ENCODE measurements at places on chromosomes 2 and 18. TPM values are rescaled to one million over a fixed set of nuclear protein-coding genes. Genes with fewer than 3 reads are reported as not detected.
A peak's percentile ranks its signal among the peaks of the same experiment; 100 is the strongest.

DNA sequence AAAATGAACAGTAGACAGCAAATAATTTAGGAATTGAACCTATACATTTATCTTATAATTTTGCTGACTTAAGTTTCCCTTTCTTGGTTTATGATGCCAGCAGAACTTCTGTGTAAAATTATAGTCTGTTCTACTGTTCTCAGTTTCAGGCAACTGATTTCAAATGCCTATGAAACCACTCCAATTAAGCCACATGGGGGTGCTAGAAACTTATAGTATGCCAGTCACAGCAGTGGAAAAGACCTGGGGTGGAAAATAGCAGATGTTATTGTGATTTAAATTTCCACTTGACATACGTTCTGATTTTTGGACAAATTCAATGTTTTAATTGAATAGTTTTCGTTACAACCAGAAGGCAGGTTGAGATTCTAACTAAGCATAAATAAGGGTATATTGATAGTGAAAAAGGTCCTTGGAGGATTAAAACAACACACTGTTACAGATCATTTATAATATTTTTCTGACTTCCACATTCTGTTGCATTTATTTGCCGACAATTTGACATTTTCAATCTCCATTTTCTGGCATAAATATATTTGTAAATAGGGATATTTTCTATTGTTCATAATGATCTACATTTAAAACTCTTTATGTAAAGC lies 61.4 kb downstream of the CPS1 start:
- DNase-seq, result no peak

The NBAS gene
- 50.0 TPM for polyA plus RNA-seq

DNA sequence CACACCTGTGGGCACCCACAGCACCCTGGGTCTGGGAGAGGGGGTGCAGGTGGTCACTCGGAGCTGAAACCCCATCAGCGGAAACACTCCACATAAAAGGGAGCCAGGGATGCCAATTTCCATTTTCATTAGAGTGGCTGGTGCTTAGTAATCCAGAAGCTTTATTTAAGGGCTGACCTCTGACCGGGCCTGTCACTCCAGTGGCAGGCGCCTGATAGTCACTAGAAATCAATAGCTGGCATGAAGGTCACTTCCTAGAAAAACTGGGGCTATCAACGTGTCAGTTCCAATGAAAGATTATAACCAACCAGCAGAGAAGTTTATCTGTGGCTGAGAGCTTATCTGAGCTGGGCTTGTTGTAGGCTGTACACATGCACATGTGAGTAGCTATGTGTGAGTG lies 333.7 kb upstream of the SKOR2 start:
- DNase-seq, result no peak

DNA sequence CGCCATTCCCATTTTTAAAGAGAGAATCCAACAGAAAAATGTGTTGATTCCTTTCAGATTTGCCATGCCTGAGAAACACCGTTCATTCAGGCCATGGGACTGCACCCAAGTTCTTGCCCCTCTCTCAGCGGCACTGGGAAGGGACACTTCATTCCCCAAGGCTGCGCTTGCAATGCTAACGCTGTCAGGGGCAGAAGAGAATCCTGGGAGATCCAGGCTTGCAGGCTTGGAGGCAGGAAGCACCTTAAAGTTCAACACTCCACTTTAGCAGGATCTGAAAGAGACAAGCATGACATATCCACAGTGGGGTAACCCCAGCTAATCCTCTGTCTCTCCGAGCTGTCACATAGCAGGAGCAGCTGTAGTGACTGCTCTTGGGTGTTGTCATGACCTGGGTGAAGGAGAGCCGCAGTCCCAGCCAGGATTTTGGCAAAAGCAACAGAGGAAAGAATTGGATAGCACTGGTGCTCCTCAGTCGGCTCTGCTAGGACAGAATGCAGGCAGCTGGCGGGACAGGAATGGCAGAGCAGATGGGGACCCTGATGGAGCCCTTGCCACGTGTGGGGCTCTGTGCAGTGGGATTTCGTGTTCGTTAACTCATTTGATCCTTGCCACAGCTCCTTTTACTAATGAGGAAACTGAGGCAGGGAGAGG lies 22.0 kb upstream of the ODC1 start:
- DNase-seq, result no peak

The DYSF gene
- polyA plus RNA-seq, result 6.5 TPM

The PDE11A gene
- polyA plus RNA-seq, result 0.40 TPM

The ABHD3 gene
- 13.1 TPM for polyA plus RNA-seq

DNA sequence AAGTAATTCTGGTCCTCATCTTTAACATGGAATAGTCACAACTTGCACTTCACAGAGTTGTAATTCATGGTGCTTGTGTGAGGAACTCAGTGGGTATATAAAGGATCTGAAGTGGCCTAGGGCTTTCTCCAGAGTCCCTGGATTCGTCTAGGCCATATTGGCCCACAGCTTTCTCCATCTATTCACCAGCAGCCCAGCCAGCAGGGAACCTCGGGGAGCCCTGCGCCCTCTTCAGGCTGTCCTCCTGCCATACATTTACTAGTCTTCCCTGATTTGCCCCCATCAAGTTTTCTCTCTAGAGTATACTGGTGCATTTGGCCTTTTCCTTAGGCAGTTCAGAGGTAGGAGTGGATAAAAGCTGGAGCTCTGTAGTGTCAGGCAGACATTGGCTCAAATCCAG lies 278.3 kb downstream of the MYCN start:
- DNase-seq, result peak; percentile 30

The POTEI gene
- polyA plus RNA-seq, result 0.08 TPM

DNA sequence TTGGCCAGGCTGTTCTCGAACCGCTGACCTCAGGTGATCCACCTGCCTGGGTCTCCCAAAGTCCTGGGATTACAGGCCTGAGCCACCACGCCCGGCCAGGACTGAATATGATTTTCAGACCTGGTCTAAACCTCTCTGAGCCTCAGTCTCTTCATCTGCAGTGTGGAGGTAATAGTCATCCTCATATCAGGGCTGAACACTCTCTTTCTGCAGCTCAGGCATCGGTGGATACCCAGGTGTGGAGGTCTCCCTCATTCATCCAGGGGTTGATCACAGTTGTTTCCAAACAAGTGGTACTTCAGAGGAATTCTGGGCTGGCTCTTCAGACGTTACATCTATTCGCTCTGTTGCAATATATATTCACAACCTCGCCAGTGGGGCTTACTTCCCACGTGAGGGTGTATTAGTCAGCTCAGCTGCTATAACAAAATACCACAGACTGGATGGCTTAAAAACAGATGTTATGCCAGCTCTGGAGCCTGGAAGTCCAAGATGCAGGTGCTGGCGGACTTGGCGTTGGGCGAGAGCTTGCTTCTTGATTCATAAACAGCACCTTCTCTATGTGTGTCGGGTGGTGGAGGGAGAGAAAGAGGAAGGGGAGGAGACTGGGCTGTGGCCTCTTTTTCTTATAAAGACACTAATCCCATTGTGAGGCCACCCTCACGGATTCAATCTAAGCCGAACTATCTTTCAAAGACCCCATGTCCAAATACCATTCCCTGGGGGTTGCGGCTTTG lies 2.9 kb upstream of the MBP start:
- DNase-seq, result no peak

DNA sequence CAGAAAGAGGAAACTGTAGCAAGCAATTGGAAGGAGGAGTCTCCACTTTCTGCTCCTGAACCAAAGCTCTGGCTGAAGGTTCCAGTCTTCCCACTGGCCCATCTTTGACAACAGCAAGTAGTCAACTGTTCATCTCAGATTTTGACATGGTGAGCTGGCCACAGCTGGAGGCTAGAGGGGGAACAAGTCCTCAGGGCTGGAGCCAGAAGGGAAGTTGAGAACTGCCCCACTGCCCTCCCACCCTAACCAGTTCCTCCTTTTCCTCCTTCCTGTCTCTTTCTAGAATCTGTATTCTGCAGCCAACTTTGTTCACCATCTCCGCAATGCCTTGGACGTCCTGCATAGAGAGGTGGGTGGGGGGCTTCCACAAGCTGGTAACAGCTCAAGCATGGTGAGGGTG lies 105.8 kb downstream of the PLB1 start:
- no peak for DNase-seq

DNA sequence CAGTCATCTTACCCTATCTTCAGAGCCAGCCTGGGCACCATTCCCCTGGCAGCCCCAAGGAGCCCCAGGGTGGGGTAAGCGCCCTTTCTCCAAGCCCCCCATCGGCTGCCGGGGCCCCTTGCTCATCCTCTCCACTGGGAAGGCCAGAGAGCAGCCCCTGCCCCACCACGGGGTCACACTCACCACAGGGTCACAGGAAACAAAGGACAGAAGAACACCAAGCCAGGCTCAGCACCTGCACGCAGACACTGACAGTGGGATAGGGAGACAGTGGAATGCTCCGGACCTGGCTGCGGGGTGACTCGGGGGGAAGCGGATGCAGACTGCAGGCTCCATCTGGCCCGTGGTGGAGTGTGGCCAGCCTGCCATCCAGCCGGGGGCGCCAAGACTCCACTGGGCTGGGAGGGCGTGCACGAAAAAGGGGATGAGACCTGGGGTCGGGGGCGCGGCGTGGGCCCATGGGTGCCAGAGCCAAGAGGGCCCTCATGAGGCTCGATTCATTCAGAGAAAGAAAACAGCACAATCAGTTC lies 21.1 kb downstream of the HDAC4 start:
- DNase-seq, result no peak

DNA sequence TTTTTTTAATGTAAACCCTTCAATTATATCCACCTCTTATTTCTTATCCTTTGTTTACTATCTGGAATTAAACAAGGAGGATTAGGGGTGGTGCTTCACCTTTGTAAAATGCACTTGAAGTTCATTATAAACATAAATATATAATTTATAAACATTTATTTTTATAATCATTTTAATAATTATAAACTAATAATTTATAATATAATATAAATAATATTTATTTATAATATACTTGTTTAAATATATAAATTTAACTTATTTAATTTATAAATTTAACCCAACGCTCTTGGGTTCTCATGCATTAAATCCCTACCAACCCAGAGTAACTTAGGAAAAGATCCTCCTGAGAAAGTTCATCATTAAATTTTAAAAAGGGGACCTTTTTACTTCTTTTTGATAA lies 452.5 kb downstream of the PTPRM start:
- DNase-seq, result no peak

DNA sequence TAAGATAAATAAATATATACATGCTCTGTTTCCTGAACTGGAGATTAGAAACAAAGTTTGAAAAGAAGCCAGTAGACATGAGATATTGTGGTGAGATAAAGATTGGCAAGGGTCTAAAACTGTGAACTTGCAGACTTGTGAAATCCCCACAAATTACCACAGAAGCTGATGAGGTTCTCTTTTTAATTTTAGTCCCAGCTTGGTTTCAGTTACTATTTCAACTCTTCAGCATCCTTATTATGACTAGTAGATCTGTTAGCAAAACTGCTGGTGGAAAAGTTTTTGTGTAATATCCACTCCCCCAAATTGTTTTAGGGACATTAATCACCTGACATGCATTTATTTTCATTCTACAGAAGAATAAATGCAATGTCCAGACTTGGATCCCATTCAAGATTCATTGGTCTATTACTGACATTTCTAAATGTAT lies 20.8 kb downstream of the RASGRP3 start:
- DNase-seq, result no peak

DNA sequence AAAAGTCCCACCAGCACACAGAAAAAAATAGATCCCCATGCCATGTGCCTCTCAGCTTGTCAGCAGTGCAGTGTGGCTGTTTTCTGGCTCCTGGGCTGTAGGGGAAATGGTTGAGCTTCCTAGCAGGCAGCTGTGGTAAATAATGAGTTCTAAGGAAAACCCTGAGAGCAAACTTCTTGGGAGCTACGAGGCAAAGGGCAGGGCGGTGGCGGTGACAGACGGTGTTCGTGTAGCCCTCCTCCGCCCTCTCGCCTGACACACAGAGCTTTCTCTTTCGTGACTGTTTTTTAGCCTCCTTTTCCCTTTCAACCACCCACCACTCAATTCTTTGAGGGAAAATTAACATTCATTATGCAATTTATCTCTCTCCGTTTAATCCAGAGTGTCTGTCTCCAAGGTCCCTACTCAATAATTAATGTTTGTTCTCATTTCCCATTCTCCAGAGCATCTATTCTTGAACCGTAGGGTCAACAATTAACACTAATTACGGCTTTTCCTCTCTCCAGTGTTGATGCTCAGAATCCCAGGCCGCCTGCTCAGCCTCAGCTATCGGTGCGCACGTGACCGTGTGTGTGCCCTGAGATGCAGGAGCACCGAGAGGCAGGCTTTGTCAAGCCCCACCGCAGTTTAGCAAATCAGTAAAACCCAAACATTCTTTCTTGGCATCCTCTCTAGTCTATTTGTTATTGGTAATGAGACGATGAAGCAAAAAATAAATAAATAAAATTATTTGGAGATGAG lies 50.1 kb downstream of the KIAA2012 start:
- DNase-seq, result no peak

The ZNF385B gene
- 2.0 TPM for polyA plus RNA-seq
